ENCODE measurements at places on chromosomes 12 and 14.
A peak's percentile ranks its signal among the peaks of the same experiment; 100 is the strongest.

DNA sequence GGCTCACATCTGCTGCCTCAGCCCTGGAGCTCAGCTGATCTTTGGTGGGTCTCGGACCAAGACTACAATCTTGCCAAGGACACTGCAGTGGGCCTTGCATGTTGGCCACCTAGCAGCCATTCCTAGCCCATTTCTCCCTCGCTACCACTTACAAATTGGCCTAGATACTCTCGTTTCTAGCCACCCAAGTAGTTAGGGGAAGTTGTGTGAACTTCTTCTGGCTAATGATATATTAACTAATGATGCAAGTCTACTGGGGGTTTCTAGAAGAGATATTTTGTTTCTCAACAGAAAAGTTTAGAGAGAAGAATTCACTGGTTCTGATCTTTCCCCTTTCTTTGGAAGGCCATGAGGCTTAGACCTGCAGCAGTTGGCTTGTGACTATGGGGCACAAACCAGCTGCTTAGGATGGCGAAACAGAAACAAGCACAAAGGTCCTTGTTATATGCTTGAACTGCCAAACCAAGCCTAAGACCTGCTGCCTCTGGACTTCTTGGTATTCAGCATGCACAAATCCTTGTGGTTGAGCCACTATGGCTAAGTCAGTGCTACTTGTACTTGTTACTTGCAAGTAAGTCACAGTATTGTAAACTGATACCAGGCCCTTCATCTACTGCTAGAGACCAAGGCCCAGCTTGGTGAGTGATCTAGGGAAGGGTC, 30.5 kb upstream of the GPATCH2L start:
- no peak for DNase-seq

DNA sequence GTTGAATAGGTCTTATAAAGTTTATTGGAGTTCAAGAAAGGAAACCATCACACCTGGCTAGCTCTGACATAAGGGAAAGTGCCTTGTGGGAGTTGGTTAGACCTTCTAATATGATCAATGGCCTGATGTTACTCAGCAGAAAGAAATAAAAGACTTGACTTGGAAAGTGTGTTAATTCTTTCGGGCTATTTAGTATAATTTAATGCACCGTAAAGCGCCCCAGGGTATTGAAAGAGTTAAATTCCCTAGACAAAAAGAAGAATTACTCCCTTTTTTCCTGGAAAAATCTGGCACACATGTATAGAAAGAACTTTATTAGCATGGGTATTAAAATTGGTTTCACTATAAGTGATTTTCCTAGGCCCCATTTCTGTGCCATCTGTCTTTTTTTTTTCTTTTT, 1125.7 kb upstream of the FLRT2 start:
- DNase-seq: no peak

GRCh38 chr12:542395-543113, 82.8 kb downstream of the B4GALNT3 start:
- DNase-seq: no peak

DNA sequence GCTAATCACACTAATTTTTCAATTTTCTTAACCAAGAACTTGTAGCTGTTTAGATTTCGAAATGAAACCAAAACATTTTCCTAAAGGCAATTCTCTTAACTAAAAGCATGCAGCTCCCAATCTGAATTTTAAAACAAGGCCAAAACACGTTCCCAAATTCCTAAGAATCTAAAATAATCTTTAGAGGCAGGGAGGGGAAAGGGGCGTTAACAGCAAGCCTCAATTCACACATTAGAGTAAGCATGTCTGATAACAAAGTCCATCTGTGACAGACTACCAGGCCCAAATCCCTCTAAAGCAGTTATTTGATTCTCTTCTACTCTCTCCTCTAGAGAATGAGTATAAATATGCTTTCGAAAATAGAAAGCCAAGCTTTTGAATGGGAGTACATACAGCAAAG, 754 bp downstream of the ATG14 start:
- DNase-seq: no peak

GRCh38 chr14:58571769-58572472, 65.8 kb upstream of the DACT1 start:
- peak; percentile 10 for DNase-seq

GRCh38 chr14:70832561-70833305, 23.4 kb upstream of the MAP3K9 start:
- DNase-seq: no peak

GRCh38 chr14:34098045-34098984, 147.4 kb upstream of the EGLN3 start:
- no peak for DNase-seq

DNA sequence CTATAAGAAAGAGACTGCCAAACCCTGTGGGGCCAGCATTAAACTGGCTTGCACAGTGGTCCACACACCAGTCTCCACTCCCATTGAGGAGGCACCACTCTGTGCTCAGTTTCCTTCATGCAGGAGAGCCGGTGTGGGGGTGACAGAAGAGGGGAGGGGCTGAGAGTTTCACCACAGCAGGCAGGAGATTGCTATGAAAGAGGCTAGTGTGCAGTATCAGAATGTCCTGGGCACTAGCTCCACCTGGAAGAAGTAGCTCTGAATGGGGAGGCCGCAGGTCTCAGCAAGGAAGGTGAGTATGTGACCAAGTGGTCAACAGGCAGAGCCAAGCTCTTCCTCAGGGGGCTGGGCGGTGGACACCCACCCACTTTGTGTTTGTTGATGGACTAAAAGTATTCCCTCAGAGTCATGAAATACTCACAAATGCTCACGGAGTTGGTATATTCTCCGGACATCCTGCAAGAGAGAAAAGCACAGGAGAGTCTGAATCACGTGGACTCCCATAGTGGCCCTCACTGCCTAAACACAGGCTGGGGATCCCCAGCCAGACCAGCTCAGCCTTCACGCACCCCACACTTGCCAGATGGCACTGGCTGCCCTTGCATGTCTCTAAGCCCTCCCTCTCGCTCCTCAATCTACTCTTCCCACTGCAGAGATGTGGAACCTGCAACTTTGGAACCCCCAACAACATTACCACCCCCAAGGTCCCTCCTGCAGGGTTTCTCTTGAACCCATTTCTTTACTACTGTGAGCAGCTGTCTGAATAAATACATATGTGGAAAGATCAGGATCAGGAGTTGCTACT, 7.8 kb upstream of the KRT72 start:
- no peak for DNase-seq

DNA sequence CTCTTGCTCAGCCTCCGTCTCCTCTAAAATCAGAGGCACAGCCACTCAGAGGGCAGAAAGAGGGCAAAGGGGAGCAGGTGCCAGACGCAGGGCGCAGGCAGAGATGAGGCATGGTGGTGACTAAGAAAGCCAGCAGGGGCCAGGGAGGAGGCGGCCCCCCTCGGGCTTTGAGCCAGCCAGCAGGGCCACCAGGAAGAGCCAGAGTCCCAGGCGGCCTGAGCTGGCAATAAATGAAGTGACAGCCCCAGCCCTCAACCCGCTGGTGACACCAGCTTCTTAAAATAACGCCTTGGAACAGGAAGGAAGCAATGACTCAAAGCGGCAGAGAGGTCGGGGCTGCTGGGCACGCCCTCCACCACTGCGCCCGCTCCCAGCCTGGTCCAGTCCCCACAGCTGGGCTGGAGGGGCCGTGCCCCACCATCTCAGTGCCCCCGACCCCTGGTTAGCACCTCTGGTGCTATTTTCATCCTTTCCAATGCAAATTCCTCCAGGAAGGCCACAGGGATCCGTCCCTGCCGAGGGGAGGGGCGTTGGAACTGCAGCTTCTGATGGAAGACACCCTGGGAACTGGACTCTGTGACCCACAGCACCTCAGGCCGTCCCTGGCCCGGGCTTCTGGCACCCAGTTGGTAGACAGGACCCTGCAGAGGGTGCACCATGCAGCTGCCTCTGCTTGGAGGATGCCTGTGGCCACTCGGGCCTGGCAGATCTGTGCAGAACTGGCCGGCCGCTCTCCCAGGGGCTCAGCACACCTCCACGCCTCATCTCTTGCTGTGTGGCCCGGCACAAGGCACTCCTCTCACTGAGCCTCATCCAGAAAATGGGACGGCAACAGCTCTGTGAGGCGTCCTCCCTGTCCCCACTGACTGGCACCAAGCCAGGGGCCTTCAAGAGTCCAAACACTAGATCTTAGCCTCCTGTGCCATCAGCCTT, 113.7 kb downstream of the NCOR2 start:
- DNase-seq: peak; percentile 65

DNA sequence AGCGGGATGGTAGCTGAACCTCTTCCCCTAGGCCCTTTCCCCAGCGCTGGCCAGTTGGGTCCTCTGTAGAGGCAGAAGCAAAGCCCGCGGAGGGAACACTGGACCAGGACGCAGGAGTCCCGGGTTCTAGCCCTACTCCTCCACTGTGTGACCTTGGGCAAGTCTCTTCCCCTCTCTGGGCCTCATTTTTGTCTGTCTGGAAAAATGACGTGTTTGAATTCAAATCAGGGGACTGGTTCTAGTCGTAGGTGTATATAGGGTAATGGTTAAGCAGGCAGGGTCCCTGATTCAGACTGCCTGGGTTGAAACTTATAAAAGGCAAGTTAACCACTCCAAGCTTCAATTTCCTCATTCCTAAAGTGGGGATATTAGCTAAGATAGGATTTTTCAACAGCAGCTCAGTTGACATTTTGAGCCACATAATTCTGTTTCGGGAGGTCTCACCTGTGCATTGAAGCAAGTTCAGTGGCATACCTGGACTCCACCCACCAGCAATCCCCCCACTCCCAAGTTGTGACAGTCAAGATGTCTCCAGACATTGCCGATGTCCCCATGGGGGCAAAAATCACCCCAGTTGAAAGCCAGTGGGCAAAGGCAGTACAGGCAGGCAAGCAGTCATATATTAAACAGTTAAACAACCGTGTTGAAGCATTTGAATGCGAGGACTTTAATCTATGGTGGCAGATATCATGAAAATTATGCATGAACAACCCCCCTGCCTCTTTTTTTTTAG, 899 bp downstream of the TPCN1 start:
- no peak for DNase-seq

GRCh38 chr12:71472441-71472911, 32.9 kb downstream of the LGR5 start:
- no peak for DNase-seq

DNA sequence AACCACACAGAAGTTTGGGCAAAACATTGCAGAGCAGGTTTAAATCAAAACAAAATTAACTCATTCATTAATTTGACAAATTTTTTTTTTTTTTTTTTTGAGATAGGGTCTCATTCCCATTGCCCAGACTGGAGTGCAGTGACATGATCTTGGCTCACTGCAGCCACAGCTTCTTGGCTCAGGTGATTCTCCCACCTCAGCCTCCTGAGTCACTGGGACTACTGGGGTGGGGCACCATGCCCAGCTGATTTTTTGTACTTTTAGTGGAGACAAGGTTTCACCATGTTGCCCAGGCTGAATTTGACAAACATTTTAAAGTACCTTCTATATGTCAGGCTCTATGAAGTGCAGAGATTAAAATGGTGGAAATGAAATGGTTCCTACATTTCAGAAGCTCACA, 257.1 kb upstream of the NPAS3 start:
- no peak for DNase-seq

DNA sequence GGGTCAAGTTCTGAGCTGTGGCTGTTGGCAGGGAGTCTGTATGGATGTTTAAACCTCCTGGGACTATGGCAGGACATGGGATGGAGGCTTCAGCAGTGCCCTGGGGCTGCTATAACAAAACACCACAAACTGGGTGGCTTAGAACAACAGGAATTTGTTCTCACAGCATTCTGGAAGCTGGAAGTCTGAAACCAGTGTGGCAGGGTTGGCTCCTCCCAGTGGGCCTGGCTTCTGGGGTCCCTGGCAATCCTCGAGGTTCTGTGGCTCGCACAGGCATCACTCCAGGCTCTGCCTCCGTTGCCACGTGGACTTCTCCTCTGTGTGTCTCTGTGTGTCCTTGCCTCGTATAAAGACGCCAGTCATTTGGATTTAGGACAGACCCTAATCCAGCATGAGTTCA, 39.9 kb downstream of the FZD10 start:
- no peak for DNase-seq

- DNase-seq: no peak
Measured at GRCh38 chr12:12221560-12221959, 45.3 kb downstream of the LRP6 start.

GRCh38 chr14:104317975-104318557, 179.7 kb downstream of the KIF26A start:
- DNase-seq: no peak

DNA sequence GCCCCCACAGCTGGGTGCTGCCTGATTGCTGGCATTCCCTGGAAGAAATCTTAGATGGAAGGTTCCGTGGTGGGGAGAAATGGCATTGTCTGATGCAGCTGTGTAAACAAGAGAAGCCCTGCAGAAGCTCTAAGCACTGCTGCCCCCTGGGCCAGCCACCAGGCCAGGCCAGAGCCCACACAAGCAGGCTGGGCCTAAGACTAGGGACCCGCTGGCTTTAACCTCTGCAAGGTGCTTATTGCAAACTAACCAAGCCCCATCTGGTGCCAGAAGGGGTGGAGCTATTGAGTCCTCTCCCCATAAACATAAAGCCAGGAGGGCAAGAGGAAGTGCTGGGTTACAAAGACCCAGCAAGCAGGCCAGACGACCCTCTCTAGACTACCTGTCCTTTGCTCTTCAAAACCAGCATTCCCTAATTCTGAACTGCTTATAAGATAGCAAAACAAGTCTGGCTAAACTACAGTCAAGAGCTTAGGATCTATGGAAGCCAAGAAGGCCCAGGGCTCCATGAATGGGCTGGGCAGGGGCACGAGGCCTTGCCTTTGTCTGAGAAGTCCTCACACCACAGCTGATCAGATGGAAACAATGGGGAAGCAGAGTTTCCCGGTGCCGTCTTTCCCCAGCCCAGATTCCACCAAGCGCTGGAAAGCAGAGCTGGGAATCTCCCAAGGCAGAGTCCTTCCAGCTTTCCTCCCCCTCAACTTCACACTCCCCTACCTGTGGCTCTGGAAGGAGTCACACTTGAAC, 28.8 kb downstream of the P2RX4 start:
- no peak for DNase-seq

DNA sequence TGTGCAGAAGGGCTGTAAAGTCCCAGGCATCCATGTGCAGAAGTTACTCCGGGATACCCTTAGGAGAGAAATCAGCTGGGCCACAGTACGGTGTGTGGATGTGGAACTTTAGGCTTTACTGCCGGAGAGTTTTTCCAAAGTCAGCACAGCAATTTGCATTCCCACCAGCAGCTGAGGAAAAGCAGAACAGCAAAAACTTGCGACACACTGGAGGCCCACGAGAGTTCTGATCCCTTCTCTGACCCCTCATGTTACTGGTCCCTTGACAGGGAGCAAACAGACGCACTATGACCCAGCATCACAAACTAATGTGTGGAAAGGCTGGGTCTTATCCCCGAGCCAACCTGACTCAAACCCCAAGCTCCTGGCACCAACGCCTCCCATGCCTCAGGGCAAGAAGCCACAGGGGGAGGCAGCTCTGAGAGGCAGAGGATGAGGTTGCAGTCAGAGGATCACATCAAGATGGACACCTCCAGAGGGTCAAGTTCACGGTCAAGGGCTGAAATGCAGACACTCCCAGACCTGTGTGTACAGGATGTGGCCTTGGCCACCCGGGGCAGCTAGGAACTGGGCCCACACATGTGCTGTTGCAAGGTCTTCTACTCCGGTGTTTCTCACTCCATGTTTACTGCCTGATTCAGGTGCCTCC, 38.6 kb downstream of the CCDC88C start:
- no peak for DNase-seq

- no peak for DNase-seq
Measured at GRCh38 chr12:76765598-76765997, 1.7 kb downstream of the ZDHHC17 start.
